ENCODE measurements at places on chromosomes 6 and 20. TPM values are rescaled to one million over a fixed set of nuclear protein-coding genes. Genes with fewer than 3 reads are reported as not detected.

The WFDC5 gene
- not detected for total RNA-seq

- DNase-seq = no peak
These were observed 35.4 kb downstream of the DACT2 start for GRCh38 chr6:168284187-168284586.

DNA sequence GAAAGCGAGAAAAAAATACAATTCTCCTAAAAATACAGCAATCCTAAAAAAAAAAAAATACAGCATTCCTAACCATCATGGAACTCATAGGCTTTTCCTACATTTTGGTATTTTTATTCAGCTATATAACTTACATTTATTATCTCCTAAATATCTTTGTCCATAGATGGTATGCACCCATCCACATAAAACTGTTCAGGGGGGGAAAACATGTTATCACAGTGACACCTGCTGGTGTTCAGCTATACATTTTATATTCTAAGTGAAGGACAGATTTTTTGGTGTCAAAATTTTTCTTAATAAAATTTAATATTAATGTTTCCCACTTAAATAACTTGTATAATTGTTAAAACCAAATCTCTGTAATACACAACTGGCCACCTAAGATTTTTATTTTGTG lies 58.0 kb downstream of the BLOC1S5 start:
- DNase-seq = no peak

DNA sequence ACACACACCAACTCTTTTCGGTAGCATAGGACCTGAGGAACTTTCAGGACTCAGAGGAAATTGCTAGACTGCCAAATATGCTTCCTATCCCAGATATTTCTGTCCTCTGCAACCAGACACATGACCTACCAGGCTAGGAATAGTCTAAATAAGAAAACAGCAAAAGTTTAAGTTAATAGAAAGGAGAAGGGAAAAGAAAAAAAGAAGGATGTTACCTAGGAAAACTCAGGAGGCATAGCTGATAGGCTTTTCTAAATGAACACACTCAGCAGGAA lies 74.6 kb downstream of the MAP3K5 start:
- DNase-seq = no peak

DNA sequence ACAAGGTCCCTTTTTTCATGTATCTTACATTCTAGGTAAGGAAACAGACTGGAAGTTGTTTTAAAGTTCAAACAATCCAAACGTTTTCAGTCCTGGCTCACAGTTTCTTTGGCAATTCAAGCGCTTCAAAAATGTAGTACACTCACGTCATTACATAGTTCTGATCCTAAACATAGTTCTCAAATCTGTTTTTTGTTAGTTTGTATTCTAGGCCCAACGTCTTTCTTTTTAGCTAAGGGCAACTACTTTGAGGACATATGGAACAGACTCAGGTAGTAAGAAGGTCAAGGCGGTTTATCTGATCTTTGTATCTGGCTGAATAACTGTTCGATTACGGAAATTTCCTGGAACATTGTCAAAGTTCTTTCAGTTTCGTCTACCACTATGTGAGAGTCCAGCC lies 36.9 kb upstream of the PLCB4 start:
- DNase-seq = no peak

GRCh38 chr6:129500958-129501739 lies 208.8 kb downstream of the ARHGAP18 start:
- no peak for DNase-seq

The OXT gene
- not detected for total RNA-seq

DNA sequence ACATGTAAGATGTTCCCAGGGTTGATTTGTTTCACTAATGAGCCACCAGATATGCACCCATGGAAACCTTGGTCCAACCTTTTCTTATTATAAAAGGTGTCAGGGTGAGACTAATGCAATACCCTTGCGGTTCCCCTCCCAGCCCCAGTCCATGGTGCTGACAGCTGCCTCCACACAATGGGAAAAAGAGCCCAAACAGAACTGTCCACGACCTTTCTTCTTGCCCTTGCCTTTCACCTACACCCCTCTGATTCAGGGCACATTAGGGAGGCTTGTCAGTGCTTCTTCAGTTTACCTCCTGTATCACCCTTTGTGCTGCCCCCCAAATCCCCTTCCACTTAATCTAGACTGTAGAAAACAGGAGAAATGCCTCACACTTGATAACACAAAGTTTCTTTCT lies 352.7 kb upstream of the CDH4 start:
- DNase-seq = no peak

DNA sequence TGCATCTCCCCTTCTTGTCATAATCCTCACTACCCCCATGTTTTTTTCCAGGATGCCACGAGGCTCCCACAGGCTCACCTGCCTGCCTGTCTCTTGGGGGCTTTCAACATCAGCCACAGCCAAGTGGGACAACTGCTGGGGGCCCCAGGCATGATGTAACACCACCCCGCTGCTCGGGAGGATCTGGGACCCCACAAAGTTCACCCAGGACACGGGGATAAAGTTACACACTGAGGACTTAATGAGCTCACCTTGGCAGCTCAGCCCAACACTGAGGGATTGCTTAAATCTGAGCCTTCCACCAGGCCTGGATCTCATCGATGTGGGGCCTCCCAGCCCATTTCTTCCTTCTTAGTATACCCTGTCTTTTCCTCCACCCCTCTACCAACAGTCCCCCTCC lies 56.4 kb upstream of the NNAT start:
- DNase-seq = no peak

Measured in WTC11 (cell line).